ENCODE measurements at places on chromosomes 16 and 17.

- peak; percentile 61 for DNase-seq
Measured at GRCh38 chr16:71880176-71880575, 3.8 kb downstream of the ZNF821 start.

DNA sequence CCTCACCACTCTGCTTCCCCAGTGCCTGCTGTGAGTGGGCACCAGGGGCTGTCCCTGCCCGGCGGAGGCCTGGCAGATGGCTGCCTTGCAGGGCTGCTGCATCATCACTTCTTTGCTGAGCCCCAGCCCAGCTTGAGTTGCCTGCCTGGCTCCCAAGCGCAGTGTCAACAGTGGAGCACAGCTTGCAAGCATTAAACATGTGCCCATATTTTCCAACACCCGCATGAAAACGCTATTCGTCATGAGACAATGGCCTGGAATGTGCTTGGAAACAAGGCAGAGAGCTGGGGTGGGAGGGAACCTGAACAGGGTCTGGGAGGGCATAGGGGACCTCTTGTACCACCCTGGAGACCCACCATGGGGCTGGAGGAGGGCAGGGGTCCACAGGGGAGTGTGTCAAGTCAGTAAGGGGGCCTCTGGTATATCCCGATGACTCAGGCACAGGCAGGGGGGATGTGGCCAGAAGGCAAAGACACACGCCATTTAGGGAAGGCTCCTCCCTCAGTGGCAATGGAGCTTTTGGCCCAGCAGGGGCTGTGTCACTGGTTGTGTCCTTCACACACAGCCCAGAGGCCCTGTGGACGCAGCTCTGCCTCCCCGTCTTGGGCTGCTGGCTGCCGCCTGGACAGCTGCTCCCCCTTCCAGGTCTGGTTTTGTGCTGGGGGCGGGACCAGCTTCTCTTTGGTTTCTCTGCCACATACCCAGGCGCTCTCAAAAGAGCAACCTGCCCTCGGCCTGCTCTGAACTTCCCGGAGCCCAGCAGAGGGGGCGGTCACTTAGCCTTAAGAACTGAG lies 17.4 kb upstream of the MTSS2 start:
- no peak for DNase-seq

- DNase-seq, result no peak
Measured at GRCh38 chr17:4527134-4527533, 28.1 kb downstream of the MYBBP1A start.

- DNase-seq, result peak; percentile 91
Measured at GRCh38 chr17:5055543-5055942, 20.3 kb upstream of the SLC52A1 start.

GRCh38 chr17:74565126-74565525 lies 2.2 kb downstream of the CD300H start:
- no peak for DNase-seq

- DNase-seq, result no peak
Measured at GRCh38 chr16:404971-405486, 3.3 kb downstream of the DECR2 start.

DNA sequence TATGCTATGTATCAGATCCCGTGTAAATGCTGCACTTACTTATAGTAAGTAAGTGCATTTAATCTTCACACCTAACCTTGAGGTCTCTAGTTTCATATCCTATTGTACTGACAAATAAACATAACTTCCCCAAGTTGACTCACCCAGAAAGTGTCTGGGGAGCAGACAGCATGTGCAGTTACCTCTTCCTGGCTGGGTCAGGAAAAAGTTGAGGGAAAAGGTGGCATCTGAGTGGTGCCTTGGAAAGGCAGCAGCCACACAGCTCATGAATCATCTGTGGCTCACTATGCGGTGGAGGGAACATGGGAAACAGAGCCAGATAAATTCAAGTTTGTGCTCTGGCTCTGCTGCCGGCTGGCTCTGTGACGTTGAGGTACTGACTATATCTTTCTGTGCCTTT lies 382.0 kb upstream of the DYNLRB2 start:
- no peak for DNase-seq

GRCh38 chr16:73280388-73280787 lies 232.5 kb upstream of the ZFHX3 start:
- DNase-seq, result no peak

DNA sequence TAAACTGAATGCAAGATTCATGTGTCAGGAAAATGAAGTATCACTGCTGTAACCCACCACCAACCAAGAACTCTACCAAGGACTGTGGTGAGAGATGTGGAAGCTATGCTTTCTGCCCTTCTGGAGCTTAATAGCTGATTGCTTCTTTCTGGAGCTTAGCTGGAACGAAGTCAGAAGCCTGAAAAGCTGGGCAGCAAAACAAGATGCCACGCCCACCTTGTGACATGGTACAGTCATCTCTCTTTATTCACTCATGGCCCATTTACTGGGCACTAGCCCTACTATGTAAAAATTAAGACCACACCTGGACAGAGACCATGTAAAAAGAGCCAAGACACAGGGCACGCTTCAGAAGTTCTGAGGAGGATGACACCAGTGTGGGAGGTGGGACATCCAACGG lies 48.1 kb downstream of the TEX2 start:
- no peak for DNase-seq

DNA sequence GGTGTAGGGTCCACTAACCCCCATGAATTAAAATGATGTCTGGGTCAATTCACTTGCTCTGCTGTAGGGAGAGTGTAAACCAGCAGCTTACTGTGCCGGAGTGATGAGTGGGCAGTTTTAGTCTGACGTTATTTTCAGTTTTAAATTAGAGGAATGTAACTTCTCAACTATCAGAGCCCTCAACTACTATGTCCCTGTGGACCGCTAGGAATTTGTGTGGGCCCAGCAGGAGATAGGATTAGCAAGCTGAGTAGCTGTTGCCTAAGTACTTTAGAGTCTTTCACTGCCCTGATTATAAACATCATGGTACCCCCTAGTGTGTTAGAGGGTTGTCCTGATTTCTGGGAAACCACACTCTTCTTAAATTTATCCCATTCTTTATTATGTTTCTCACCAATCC lies 11.4 kb downstream of the MARVELD3 start:
- no peak for DNase-seq

- no peak for DNase-seq
Measured at GRCh38 chr17:58756246-58757161, 850 bp downstream of the PPM1E start.

- DNase-seq, result no peak
Measured at GRCh38 chr16:79988721-79989220, 388.2 kb upstream of the MAF start.

Data from OCI-M1 (cell line).